Bronchus fibroblast of lung (primary cell): ENCODE measurements at places on chromosomes 13 and 19. TPM values are rescaled to one million over a fixed set of nuclear protein-coding genes. Genes with fewer than 3 reads are reported as not detected.

GIPR gene
- 0.50 TPM in 1 of 2 replicates, not detected in the other for total RNA-seq

ZNF534 gene
- total RNA-seq: not detected in 2 replicates

RFPL4AL1 gene
- not detected in 2 replicates for total RNA-seq

HAUS8 gene
- 11.9 and 12.4 TPM in 2 replicates for total RNA-seq

TRPM4 gene
- 10.4 and 12.1 TPM in 2 replicates for total RNA-seq

TPTE2 gene
- not detected in 2 replicates for total RNA-seq

ZFP36 gene
- total RNA-seq: 35.8 and 38.3 TPM in 2 replicates

GYS1 gene
- 28.7 and 30.8 TPM in 2 replicates for total RNA-seq

C13orf42 gene
- not detected in 2 replicates for total RNA-seq

SIGLEC12 gene
- total RNA-seq: not detected in 2 replicates

KIR3DL1 gene
- total RNA-seq: not detected in 2 replicates

ZNF99 gene
- total RNA-seq: not detected in 2 replicates

C19orf44 gene
- 2.4 TPM in 2 replicates for total RNA-seq

IGFLR1 gene
- total RNA-seq: 19.0 and 26.1 TPM in 2 replicates

SLC6A16 gene
- 0.59 TPM in 1 of 2 replicates, not detected in the other for total RNA-seq

VSTM1 gene
- not detected in 2 replicates for total RNA-seq

BEST2 gene
- not detected in 2 replicates for total RNA-seq

HIPK4 gene
- total RNA-seq: under 0.01 and 0.15 TPM in 2 replicates

TMIGD2 gene
- not detected in 2 replicates for total RNA-seq

UQCRFS1 gene
- 40.5 and 50.4 TPM in 2 replicates for total RNA-seq

GZMM gene
- total RNA-seq: 0.30 TPM in 1 of 2 replicates, not detected in the other

PLIN4 gene
- 0.15 and 0.17 TPM in 2 replicates for total RNA-seq

PINLYP gene
- total RNA-seq: 6.2 and 7.3 TPM in 2 replicates

ZNF578 gene
- total RNA-seq: 0.74 and 0.84 TPM in 2 replicates

ICAM5 gene
- 2.9 and 3.6 TPM in 2 replicates for total RNA-seq

B9D2 gene
- total RNA-seq: 6.2 and 12.6 TPM in 2 replicates

TBXA2R gene
- 1.8 and 3.4 TPM in 2 replicates for total RNA-seq

TMEM38A gene
- 0.34 and 0.74 TPM in 2 replicates for total RNA-seq

ZNF729 gene
- total RNA-seq: not detected in 2 replicates

STOML3 gene
- not detected in 2 replicates for total RNA-seq

CEACAM21 gene
- not detected in 2 replicates for total RNA-seq

KLK13 gene
- total RNA-seq: not detected in 2 replicates

ERICH4 gene
- not detected in 2 replicates for total RNA-seq

FPR2 gene
- total RNA-seq: not detected in 2 replicates

GPALPP1 gene
- total RNA-seq: 12.9 and 20.0 TPM in 2 replicates

CERS1 gene
- 0.34 and 1.5 TPM in 2 replicates for total RNA-seq

SHANK1 gene
- total RNA-seq: 0.84 and 1.8 TPM in 2 replicates

SPACA7 gene
- total RNA-seq: not detected in 2 replicates

FUT1 gene
- total RNA-seq: 0.15 and 0.17 TPM in 2 replicates

CD33 gene
- total RNA-seq: not detected in 2 replicates

MED16 gene
- 48.6 and 50.4 TPM in 2 replicates for total RNA-seq

LYPD3 gene
- total RNA-seq: 0.50 and 0.59 TPM in 2 replicates

FCER2 gene
- total RNA-seq: not detected in 2 replicates

CRX gene
- not detected in 2 replicates for total RNA-seq

DCLK1 gene
- total RNA-seq: 1.3 and 1.8 TPM in 2 replicates

PABPC3 gene
- total RNA-seq: under 0.01 TPM in 1 of 2 replicates, not detected in the other

PSG1 gene
- not detected in 2 replicates for total RNA-seq

LMO7 gene
- total RNA-seq: 31.4 and 35.5 TPM in 2 replicates

SIGLECL1 gene
- total RNA-seq: not detected in 2 replicates

U2AF1L4 gene
- total RNA-seq: 7.3 and 15.8 TPM in 2 replicates

SIX5 gene
- 12.6 and 15.3 TPM in 2 replicates for total RNA-seq

ZNF331 gene
- total RNA-seq: 5.2 and 6.4 TPM in 2 replicates

MYO16 gene
- total RNA-seq: 0.15 and 0.17 TPM in 2 replicates

ZNF699 gene
- total RNA-seq: 6.6 and 8.6 TPM in 2 replicates

NDUFA3 gene
- total RNA-seq: 35.5 and 59.8 TPM in 2 replicates

SERPINE3 gene
- total RNA-seq: not detected in 2 replicates

ZNF625 gene
- total RNA-seq: 3.7 TPM in 2 replicates
